ENCODE measurements at places on chromosomes 4 and X.

DNA sequence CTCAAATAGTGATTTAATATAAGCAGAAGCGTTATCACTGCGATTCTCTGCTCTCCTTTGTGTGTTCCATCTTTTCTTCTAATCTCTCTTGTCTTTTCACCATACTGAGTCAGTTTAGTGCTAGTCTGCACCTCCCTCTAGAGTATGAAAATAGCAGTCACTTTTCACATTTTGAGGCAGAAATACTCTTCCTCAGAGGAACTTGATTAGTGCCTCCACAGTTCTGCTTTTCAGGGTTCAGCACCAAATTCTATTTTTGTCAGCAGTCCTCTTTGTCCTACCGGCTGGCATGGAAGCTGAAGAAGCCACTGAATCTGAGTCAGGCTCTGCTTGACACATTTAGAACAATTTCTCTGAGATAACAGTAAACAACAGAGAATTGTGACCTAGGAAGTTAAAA lies 49.7 kb upstream of the ANKRD17 start:
- no peak for ATAC-seq

DNA sequence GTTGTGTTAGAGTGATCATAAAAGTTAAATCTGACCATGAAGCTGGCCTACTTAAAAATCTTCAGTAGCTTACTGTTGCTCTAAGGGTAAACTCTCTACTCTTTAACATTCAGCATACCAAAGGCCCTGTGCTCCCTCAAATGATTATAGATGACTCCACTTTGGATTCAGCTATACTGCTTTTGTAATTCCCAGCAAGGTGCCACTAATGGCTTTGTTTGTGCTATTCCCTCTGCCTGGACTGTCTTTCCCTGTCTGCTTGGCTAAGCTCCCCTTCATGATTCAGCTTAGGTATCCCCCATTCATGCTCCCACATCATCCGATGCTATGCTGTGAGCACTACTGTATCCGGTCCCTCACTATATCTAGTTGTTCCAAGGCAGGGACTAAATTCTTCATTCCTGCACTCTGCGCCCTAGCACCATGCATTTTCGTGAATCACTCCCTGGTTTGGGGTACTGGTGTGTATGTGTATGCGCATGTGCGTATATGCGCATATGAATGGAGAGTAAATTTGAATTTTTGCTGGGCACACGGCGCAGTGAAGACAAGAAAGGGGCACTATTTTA lies 453 bp upstream of the PBDC1 start:
- ATAC-seq, result peak; percentile 79

DNA sequence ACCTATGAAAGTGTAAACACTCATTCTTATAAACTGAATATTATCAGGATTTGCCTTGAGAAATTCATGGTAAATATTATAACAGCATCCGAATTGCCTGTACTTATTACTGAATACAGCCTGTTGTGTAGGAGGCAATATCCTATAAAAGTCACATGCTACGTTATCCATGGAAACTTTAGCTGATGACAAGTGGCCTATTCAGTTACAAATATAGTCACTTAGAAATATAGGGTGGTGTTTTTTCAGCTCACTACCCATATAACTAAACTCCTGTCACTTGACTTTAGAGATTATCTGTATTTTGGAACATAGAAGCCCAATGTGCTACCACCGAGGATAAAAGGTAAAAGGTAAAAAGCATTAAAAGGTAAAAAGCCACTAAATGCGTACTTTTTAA lies 493.4 kb downstream of the INPP4B start:
- no peak for ATAC-seq

DNA sequence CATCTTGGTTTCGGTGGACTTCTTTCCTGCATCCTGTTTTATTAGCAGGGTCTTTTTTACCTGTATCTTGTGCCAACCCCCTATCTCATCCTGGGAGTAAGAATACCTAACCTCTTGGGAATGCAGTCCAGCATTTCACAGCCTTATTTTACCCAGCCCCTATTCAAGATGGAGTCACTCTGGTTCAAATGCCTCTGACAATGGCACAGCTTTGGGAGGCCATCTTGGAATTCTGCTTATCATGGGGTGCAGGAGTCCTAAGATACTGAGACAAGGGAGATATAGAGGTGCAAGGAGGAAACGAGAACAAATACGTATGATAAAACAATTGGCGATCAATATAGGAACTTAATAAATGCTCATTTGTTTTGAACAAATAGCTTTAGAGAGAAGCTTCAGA lies 1682.2 kb upstream of the AGA start:
- ATAC-seq, result no peak

- no peak for ATAC-seq
Observed at GRCh38 chrX:2320089-2320488, 180.7 kb downstream of the DHRSX start.

DNA sequence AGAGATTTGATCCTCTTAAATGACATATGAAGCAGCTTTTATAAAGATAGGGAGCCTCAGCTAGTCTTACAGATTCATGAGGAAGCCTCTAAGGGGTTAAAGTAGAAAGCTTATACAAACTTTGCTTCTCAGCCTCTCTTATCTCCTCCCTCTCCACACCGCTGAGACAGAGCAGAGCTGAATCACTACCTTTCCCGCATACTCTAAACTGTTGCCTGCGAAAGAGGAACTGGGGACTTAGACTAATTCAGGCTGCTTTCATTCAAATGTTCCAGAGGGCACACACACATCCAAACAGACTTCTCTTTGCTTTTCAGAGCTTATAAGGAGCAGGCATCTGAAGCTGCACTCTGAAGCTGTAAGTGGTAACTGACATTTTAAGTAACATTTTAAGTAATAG lies at the start of gene SERTM2:
Gene SERTM2 (plus strand): TSS at position 169 of the 400 bp plus-strand sequence. CDS start 7,213 bp downstream, outside the sequence.
- ATAC-seq, result peak; percentile 60

- ATAC-seq, result no peak
Observed at GRCh38 chrX:5870238-5870637, 358.4 kb downstream of the NLGN4X start.

DNA sequence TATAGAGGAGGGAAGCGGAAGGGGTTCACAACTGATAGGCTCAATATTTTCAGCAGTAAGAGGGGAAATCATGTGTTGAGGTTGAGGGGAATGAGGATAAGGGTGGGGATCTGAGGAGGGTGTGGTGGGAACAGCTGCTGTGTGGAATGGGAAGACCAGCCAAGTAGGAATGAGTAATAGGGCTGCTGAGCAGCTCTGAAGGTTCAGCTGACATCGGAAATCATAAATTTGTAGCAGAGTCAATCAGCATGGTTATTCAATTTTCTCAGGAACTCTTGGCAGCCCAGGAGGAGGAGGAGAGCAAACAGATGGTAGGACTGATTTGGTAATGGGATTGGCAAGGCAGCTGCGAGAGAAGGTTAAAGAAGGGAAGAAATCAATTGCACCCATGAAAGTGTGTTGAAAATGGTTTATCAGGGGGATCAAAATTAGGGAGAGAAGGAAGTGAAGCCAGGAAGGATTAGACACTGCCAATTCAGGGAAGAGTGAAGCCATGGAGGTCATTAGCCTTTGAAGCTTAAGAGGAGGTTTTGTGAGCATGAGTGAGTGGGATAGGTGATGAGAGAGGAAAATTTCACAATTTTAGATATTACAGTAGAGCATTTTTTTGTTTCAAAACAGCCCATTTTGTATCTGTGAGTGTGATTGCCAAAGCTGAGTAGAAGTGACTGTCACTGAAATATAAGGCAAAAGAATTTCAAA lies 82.6 kb downstream of the PCDH7 start:
- no peak for ATAC-seq

- no peak for ATAC-seq
Observed at GRCh38 chr4:123699880-123700771, 303.5 kb downstream of the SPRY1 start.

DNA sequence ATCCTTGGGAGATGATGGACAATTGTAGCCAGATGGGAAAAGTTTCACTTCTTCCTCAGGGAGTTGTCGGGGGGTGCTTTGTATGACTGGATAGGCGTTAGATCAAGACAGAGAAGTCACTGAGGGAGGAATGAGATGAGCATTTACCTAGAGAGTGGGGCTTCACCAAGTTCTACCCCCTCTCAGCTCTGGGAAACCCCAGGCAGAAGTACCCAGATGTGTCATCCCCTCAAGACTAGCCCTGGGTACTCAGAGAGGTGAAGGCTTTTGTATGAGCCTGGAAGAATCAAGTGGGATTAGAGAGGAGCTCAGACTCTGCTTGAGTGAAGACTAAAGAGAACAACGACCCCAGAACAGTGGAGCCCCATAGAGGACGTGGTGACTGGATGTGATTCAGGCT lies 1.9 kb downstream of the MAGEB1 start:
- peak; percentile 56 for ATAC-seq

DNA sequence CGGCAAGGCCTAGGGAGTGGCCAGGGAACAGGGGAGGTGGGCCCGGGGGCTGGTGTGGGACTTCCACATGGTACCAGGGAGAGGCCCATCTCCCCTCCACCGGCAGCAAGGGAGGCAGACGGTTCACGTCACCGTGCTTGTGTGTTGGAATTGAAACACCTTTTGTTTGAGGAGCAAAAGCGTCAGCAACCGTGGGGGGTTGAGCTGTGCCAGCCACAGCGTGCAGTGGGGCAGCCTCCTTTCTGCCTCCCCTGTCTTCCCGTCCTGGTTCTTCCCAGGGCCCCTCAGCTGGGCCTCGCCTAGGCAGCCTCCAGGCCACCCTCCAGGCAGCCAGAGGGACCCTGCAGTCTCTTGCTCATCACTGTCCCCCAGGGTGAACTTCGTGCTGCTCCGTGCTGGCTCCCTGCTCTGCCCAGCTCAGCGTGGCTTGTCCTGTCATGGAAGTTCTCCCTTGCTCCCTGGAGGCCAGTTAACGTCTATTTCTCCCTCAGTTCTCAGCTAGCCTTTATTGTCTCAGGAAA lies 32.1 kb upstream of the HGFAC start:
- no peak for ATAC-seq

- no peak for ATAC-seq
Observed at GRCh38 chr4:22072726-22073125, 124.2 kb upstream of the KCNIP4 start.

DNA sequence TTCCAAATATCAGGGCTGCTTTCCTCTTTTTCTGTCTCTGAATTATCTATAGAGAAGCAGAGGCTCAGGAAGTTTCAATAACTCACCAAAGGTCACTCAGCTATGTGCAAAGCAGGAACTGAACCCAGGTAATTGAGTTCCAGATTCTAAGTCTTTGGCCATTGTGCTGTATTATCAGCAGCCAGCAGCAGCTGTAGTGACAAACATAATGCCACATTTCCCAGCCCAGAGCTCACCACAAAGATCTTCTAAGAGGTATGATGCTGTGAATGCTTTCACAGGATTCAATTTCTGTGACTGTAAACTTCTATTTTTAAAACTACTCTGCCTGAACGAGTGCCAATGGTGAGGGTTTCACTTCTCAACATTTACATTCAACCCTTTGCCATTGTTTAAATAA lies 56.4 kb downstream of the SPOCK3 start:
- ATAC-seq, result no peak

- ATAC-seq, result no peak
Observed at GRCh38 chr4:95051702-95052020, 293.9 kb downstream of the BMPR1B start.

All from stimulated activated memory B cell treated with anti-CD40 and anti-IgM and Interleukin-4, amounts not matched to agents 10 μg/mL and 1 μg/mL and 100 μg/mL, for 72 hours (primary cell).